NCI-H187 (cell line): ENCODE measurements at places on chromosomes 3 and 15.

- DNase-seq, result no peak
Measured at GRCh38 chr3:32469151-32469874, 33.3 kb downstream of the CMTM6 start.

- DNase-seq, result no peak
Measured at GRCh38 chr3:23136054-23136453, 67.1 kb upstream of the UBE2E2 start.

DNA sequence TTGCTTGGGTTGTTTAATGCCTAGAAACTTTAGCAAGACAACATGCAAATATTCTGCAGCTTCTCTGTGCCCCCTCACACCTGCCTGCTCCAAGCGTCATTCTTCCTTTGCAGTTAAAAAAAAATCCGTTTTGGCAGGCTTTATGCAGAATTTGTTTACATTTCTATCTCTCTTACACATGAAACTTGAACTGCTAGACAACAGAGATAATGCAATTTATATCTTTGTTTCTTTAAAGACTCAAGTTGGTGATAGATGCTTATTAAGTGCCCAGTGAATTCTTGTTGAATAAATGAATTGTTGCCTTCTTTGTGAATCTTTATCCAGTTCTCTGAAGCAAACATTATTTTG, 53.2 kb downstream of the CHST2 start:
- no peak for DNase-seq

DNA sequence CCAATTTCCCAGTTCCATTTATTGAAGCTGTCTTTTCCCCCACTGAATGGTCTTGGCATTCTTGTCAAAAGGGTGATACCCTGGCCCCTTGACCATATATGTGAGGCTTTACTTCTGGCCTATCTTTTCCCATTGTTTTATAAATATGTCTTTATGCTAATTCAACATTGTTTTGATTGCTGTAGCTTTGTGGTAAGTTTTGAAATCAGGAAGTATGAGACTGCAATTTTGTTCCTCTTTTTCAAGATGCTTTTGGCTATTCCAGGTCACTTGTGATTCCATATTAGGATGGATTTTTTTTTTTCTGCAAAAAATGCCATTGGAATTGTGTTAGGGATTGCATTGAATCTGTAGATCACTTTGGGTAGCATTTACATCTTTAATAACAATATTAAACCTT, 141.2 kb upstream of the MANF start:
- no peak for DNase-seq

DNA sequence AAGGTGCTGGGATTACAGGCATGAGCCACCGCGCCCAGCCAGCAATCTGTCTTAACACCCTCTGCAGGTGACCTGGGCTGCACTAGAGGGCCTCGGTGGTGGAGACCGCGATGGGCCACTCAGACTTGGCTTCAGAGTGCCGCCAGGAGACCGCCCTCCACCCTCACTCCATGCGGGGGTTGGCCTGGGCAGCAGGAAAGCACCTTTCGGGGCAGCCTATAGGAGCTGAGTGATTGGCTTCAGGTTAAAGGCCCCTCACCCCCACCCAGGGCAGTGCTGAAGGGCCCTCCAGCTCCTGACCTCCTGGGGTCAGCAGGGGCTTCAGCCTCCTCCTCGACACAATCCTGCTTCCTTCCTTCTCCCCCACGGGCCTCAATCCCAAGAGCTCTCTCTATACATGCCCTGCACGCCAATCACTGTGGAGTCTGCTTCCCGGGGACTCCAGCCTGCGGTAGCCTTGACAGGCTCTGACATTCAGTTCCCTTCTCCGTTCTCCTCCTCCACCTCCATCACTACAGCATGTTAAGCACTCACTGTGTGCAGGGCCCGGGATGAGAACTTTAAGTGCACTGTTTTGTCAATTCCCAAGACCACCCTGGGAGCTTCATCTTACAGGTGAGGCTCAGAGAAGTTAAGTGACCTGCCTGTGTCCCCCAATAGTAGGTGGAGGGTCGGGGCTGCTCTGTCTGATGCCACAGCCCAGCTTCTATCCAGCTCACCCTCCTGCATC, 225.3 kb downstream of the XXYLT1 start:
- DNase-seq, result no peak

DNA sequence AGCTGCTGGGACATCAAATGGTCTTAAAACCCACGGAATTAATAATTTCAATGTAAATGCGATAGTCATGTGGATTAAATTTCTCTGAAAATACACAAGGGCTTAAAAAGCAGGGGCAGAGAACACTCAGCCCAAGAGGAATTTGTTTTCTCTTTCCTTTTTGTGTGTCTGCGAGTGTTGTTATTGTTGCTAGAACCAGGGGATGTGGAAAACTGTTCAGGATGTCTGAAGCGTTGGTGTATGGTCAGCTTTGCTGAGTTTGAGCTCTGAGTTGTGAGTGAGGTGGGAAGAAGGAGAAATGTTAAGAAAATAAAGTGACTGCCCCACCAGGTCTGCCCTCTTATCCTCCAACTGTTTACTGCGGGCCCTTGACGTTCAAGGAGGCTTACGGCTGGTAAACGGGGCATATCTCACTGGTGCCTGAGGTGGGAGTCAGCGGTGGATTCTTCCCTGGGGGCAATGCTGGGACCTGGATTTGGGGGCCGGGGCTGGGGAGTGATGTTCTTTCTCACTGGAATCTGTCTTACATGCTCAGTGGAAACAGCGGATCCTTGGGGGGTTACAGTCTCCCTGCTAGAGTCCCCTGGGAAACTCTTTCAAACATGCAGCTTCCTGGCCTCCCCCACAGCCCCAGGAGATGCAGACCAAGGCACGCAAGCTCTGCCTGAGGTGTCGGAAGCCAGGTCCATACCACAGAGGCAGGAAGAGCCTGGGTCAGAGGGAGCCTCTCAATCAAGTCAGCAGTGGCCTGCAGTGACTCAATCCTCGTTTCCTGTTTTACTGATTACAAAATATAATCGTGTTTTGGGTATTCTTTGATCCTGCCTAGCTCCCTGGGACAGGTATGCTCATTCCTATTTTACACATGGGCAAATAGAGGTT, 41.8 kb downstream of the ITGA11 start:
- no peak for DNase-seq

- DNase-seq, result no peak
Measured at GRCh38 chr15:89769366-89769765, 6.8 kb upstream of the MESP2 start.

GRCh38 chr3:66644549-66644948, 143.7 kb upstream of the LRIG1 start:
- no peak for DNase-seq

DNA sequence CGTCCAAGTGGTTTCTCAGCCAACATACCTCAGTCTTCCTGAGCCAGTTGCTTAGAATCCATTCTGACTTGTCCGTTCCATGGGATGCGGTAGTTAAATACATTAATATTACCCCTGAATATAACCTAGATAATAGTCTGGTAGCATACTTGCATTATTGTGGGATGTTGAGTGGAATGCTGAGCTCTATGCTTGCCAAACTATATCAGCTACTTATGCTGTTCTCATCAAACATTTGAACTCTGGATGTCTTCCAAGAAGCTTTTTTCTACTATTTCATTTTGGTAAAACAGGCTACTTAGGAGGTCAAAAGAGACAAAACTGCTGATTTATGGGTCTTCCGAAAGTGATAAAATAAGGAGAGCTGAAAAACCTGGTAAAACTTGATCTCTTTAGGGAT, 429.5 kb downstream of the NAALADL2 start:
- DNase-seq, result no peak

DNA sequence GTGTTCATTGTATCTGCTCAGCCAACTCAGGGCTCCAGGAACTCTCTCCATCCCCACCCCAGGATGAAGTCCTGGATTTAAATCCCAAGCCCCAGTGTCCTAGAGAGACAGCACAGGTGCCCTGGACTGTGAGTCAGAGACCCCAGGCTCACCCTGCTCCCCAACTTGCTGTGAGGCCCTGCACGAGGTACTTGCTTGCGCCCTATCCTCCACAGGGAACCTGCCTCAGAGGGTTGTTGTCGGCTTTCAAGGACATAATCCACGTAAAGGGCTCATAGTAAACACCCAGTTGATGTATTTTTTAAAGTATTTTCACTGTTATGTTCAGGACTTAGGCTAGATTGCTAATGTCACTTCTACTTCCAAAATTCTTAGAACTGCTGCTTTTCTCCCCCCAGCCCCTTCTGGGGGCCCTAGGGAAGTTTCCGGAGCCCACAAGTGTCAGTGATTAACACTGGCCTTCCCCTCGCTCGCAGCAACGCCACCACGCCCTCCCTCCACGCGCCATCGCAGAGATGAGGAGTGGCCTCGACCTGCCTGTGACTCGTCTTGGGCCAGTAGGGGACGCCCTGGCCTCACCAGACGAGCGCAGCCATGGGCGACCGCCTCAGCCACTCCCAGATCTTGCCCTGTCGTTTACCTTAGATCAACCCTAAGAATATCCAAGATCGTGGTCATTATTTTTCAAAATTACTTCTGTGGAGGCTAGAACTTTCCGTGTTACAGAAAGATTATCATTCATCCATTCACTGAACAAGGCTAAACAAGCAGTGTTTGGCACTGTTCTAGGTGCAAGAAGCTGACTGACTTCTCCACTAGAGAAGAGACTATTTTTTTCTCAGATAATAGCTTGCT, 6.0 kb upstream of the SRP14 start:
- DNase-seq, result no peak

GRCh38 chr3:167318306-167318705, 61.8 kb downstream of the ZBBX start:
- DNase-seq, result no peak

GRCh38 chr15:47460795-47461573, 256.3 kb upstream of the SEMA6D start:
- no peak for DNase-seq

DNA sequence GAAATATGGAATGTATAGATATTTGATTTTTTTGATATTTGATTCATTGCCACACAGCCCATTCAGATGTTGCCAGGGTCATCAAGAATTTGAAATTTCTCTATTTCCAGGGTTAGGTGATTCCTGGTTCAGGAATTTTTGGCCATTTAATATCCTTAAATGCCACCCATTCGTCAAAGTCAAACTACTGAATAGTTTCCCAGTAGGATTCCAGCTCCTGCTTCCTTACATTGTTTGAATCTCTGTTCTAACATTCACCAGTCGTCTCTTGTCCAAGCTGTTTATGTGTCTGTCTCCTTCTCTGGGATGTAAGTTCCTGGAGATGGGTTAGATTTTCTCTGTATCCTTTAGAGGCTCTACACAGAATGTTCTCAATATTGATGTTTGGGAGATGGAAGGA, 124.9 kb upstream of the TLE3 start:
- DNase-seq, result no peak

- DNase-seq, result no peak
Measured at GRCh38 chr3:62007036-62007435, 366.3 kb downstream of the FEZF2 start.

DNA sequence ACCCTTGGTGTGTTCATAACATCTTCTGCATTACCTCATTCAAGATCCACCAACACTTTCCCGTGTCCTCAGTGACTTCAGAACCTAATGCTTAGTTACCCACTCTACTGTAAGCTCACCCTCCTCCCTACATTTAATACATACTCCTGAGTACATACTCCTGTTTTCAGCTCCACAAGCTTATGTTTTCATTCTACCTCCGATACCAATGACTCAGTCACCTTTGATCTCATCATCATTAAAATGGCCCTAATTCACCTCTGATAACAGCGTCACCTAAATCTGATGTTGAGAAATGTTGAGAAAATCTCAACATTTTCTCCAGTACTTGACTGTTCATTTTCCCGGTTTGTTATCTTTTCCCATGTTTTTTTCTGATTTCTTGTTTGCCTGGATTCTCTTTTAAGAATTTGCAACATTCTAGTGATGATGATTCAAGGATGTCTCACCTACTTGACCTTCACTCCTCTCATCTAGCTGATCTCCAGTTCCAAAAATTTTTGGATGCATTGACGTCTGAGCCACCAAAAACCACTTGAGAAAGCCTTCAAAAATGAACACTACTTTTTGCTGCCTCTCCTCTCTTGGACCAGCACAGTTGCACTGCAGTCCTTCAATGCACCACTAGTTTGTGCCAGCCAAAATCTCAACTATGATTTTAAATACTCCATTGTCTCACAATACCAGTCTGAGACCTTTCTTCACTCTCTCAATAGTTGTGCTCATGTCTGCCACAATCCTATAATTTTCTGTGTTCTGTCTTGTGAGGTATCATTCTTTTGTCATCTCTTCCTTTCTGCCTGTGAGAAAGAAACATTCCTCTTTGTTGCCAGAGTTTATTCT, 220.7 kb upstream of the SEMA6D start:
- no peak for DNase-seq

DNA sequence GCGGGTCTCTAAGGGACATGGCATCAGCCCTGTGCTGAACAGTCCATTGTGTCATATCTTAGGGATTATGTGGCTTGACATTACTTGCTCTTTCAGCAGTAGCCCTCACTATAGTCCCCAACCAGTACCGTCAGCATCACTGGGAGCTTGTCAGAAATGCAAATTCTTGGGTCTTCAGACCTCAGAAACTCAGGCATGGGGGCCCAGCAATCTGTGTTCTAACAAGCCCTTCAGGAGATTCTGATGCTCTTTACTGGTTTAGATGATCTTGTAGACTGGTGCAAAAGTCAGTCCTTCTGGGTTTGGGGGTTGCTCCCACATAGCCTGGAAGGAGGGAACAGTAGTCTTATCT, 39.0 kb upstream of the TRAK1 start:
- DNase-seq, result no peak

GRCh38 chr15:44471885-44472455, 44.5 kb downstream of the CTDSPL2 start:
- DNase-seq, result no peak

DNA sequence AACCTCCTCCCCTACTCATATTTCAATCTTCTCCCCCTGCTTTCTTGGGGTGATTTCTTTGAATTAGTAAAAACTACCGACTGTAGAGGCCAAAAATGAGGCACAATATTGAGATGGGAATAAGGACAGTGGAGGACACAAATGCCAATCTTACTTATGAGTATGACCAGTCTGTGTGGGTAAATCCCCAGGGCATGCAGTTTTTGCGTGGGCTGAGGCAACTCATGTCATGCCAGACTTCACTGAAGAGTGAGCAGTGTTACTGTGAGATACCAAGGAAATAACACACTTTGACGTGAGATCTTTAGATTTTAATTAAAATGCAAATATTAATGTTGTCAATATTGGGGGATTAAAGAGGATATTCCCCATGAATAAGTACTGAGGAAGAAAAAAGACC, 254.3 kb upstream of the ICE2 start:
- no peak for DNase-seq

DNA sequence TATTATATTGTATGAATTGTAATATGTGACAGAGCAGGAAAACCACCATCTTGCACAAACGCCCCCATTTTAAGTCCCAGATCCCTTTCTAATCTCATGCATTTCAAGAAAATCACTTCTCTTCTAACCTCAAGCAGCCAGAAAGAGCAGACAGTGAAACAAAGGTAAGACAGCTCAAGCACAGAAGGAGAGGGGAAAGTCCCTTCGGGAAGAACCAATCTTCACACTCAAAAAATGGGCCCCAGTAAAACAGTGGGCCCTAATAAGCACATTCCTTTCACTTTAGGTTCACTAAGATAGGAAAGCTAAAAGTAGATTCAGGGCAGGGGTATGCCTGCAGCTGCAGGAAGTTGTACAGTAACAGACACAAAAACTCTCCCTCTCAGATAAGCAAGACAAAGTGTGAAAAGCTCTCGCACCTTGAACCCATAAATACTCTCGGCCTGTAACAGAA, 1268.7 kb downstream of the SI start:
- no peak for DNase-seq
